Naive thymus-derived CD8-positive, alpha-beta T cell (primary cell): ENCODE measurements at places on chromosomes 6 and 20.

DNA sequence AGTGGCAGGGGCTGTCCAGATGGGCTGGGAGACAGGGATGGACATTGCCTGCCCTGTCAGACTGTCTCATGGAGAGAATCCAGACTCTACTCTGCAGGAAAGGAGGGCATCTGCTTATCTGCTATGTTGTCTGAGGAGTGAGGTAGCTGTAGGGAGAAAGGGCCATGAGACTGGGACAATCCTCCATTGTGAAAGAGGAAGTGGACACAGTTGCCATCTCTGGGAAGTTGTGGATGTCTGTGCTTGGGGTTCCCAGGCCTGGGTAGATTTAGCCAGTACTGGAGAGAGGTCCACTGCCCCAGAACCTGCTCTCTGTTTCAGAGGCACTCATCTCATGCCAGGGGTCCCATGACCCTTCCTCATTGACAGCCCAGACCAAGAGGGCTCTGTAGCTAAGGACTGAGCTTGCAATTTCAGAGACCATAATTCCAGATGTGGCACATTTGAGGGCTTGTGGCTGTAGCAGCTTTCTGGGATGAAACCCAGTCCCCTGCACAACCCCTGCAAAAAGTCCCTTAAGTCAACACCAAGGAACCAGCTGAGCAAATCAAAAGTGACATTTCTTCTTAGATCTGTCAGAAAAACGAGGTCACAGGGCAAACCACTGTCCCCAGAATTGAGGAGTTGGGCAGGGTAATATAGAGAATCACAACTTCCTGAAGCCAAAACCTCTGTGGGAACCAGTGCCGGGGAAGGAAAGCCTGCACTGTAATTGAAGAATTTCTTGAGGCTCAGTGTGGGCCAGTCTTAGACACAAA, 4.1 kb upstream of the SIRPG start:
- DNase-seq = no peak

- DNase-seq = peak; percentile 70
These were observed 587 bp downstream of the PDSS2 start for GRCh38 chr6:107458672-107459282.

GRCh38 chr6:136859430-136859829, 37.0 kb downstream of the PEX7 start:
- DNase-seq = no peak

- DNase-seq = no peak
These were observed 9.0 kb upstream of the BHLHE23 start for GRCh38 chr20:63015662-63016361.

DNA sequence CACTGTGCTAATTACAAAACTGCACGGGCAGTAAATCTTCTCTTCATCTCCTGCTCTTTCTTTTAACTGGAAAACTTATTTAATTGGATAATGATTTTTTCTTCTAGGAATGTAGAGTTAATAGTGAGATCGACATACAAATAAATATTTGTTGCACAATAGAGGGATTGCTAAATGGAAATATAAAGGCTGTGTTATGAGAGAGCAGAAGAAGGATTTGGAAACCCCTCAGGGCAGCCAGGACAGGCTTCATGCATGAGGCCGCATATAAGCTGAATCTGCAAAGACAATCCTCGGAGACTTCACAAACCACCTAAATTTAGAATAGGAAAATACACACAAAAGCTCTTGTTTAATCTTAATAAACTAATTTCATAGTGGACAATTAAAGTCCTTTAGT, 2.9 kb upstream of the TAAR1 start:
- DNase-seq = no peak

DNA sequence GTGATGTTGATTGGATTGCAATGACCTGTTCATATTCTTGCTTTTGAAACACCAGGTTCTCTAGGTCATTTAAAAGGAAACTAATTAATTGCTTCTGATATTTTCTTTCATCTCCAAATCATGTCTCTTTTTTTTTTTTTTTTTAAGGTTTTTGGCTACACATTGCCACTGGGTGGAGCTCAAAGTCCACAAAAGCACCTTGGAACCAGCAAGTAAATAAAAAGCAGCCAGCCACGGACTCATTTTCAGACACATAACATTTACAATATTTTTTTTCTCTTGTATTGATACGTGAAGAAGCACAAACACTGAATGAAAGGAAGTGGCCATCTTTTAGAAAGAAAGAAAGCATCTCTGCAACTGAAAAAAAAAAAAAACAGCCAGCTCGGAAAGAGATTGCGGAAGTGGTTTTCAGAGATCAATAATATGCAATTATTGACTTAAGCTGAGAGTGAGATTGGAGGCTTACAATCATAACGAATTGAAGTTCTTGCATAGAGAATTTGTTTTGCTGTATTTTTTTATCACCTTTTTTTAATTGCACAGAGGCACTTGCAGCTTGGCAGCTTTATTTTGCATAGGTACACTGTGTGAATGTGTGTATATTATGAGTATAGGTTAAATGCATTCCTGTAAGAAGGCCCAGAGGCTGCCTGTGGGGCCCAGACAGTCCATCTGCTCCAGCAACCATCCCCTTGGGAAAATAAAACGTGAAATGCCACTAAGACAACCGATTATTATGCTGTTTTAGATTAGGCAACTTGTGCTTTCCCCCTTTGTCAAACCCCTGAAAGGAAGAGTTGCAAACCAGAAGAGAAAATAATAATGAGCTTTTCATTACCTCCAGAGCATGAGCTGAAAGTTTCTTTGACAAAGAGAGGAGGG, 28.2 kb downstream of the CGA start:
- DNase-seq = peak; percentile 18

DNA sequence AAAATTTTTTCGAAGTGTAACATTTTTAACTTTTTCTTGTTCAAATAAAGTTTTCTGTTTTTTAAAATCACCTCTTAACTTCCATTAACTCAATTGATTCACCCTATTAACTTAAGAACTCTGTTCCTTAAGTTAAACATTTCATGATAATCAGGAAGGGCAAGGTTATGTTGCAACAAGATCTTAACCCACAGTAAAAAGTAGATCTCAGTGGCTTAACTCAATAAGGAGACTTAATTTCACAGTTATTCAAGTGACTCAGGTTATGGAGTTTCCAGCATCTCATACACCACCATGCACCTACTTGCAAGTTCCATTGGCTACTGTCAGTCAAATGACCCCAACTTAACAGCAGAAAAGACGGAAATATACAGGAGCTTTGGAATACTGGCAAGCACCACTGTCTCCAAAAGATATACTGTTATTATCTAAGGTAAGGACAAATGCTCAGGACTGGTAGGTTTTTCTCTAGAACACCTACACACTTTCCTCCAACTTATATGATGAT, 11.2 kb downstream of the HLA-DQB1 start:
- DNase-seq = no peak
